ENCODE measurements at places on chromosomes 5 and 9.

DNA sequence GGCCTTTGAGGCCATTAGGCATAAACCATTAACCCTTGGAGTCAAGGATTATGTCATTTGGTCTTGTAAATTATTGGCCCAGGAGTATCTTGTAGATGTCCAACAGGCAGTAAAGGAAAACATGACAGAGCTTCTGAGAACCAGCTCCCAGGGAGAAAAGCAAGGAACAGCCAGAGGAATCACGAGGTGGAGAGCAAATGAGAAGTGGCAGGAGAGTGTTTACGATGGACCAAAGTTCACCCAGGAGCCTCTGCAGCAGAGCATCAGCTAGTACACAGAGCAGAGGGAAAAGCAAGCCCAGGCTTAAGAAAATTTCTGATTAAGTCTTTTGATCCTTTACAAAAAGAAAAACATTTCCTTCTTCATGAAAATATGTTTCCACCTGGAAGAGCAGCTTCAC lies 206.2 kb downstream of the NDUFS4 start:
- DNase-seq, result no peak

GRCh38 chr5:82422001-82422740 lies 144.0 kb upstream of the RPS23 start:
- DNase-seq, result no peak

GRCh38 chr9:10228082-10228481 lies 384.7 kb downstream of the PTPRD start:
- DNase-seq, result no peak

DNA sequence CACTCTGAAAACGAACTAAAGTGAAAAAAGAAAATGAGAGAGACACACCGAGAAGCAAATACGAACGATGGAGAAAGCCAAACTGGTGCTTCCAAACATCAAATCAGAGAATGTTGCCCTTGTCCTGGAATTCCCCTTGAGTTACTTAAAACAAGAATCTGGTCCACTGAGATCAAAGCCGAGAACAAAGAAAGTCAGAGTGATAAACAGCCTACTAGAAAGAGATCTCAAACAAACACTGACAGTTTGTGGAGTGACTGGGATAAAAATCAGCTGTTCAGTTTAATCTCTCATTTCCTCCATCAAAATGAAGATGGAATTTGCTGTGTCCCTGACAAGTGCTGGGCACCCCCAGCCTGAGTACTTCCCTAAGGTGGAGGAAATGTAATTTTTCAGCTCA lies 582.6 kb downstream of the NR2F1-AS1 start:
- no peak for DNase-seq

DNA sequence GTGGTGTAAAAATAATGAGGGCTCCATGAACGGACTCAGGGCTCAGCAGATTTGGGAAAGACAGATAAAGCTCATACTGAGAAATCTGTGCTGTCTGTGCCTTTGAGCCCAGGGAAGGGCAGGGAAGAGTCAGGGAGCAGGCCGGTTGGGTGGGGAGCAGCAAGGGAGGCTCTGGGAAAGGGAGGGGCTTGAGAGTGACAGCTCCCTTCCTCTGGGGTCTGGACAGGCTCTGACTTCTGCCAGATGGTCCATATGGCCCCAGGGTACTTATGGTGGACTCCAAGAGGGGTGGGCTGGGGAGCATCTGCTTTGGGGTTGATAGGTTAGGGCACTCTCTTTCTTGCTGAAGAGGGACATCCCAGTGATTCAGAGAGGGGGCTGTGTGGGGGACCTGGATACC lies 2.1 kb downstream of the NPR2 start:
- no peak for DNase-seq

GRCh38 chr9:128142596-128142995 lies 6.7 kb upstream of the LCN2 start:
- DNase-seq, result no peak

- DNase-seq, result no peak
These were observed 182.2 kb upstream of the ANKRD55 start for GRCh38 chr5:56415356-56415765.

DNA sequence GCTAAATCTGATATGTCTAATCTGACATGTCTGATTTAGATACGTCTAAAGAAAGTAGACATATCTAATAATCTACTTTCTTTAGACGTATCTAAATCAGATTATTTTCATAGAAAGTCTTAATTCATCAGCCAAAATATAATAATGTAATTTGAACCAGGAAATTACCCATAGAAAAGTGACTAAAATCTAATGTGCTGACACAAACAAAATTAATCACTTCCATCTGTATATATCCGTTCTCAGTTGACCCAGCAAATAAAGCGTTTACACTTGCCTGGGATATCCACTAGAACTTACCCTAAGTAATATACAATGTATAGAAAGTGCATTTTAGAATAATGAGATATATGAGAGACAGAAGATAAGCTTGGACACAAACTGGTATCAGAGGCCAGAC lies 56.7 kb downstream of the TTLL11 start:
- DNase-seq, result no peak

GRCh38 chr5:131671994-131672655 lies 37.1 kb upstream of the RAPGEF6 start:
- DNase-seq, result no peak

DNA sequence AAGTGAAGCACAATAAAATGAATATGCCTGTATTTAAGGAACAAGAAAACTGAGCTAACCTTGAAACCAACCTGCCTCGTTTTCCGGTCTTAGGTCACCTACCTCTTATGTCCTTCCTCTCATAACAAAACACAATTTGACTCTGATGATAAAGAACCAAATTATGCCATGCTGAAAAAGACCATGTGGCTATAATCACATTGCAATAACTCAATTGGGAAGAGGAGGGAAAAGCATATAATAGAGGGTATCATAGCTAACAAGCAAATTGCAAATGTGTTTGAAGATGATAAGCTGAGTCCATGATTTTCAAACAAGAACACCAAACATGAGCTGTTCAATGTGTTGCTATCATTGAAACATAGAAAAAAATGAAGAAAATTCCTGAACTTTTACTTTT lies 260.8 kb downstream of the PLK2 start:
- no peak for DNase-seq

GRCh38 chr9:74729136-74729695 lies 158.5 kb downstream of the TRPM6 start:
- no peak for DNase-seq

- DNase-seq, result no peak
These were observed 428.3 kb downstream of the GADD45G start for GRCh38 chr9:90033028-90033650.

DNA sequence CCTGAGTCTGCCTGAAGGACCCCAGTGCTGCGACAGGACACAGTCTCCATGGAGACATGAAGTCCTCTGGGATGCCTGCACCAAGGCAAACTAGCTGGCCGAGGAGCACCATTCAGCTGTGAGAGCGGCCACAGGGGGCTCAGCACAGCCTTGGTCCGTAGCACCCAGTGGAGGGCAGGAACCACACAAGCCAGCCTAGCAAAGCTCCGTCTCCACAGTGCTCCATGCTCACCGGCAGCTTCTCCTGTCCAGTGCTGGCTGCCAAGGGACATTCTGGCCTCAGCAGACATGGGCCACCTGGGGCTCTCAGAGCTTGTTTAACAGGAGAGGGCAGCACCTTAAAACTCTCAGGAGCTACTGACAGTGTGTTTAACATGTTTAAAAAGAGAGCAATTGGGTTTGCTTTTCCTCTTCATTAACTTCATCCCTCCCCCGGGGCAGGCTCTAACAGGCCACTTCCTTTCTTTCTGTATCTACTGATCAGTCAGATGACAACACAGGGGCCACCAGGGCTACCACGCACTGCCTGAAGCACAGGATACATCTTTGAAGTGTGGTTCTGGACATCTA lies 57.0 kb downstream of the SECISBP2 start:
- no peak for DNase-seq

GRCh38 chr5:113163328-113163727 lies 186.7 kb downstream of the DCP2 start:
- DNase-seq, result no peak

- no peak for DNase-seq
These were observed 13.3 kb downstream of the ODF2 start for GRCh38 chr9:128469070-128469469.

GRCh38 chr5:157559301-157559700 lies 16.3 kb downstream of the ADAM19 start:
- DNase-seq, result no peak

DNA sequence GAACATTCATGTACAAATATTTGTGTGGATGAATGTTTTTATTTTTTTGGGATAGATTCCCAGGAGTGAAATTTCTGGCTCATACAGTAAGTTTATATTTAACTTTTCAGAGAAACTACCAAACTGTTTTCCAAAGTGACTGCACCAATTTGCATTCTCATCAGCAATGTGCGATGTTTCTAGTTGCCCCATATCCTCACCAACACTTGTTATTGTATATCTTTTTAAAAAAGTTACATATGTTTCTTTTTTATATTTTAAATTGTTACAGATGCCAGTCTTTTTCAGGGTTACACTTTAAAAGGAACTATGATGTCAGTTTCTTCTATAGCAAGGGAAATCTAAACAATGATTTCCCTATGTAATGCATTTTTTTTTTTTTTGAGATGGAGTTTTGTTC lies 49.1 kb upstream of the SEMA4D start:
- no peak for DNase-seq
